ENCODE measurements at places on chromosomes 12 and 14. TPM values are rescaled to one million over a fixed set of nuclear protein-coding genes. Genes with fewer than 3 reads are reported as not detected.

Gene TAMALIN
- total RNA-seq: 19.5 TPM

Gene KCNC2
- total RNA-seq: not detected

Gene CD69
- 0.08 TPM for total RNA-seq

Gene PKP2
- 0.64 TPM for total RNA-seq

Gene STAC3
- total RNA-seq: 4.5 TPM

Gene ASPG
- not detected for total RNA-seq

Gene CD163
- not detected for total RNA-seq

Gene CEP170B
- 12.9 TPM for total RNA-seq

Gene FOXG1
- not detected for total RNA-seq

Gene DPY19L2
- 1.8 TPM for total RNA-seq

Gene GPRC5D
- total RNA-seq: not detected

Gene KCNA1
- total RNA-seq: not detected

Gene REM2
- 0.32 TPM for total RNA-seq

Gene ADGRD1
- 0.78 TPM for total RNA-seq

Gene GTF2A1
- total RNA-seq: 23.5 TPM

Gene TCL1A
- not detected for total RNA-seq

Gene C14orf132
- 22.0 TPM for total RNA-seq

Gene STYK1
- 2.3 TPM for total RNA-seq

Gene DIO3
- total RNA-seq: 7.2 TPM

Gene KRT79
- total RNA-seq: not detected
